ENCODE measurements at places on chromosomes 11 and 22. TPM values are rescaled to one million over a fixed set of nuclear protein-coding genes. Genes with fewer than 3 reads are reported as not detected.

The KCNQ1OT1 gene
- 0.21 TPM for total RNA-seq

The CNTF gene
- total RNA-seq = 2.3 TPM

The MPPED2 gene
- not detected for total RNA-seq

The MMP11 gene
- 0.74 TPM for total RNA-seq

The GPR83 gene
- total RNA-seq = 0.13 TPM

Measured in activated CD8-positive, alpha-beta memory T cell treated with anti-CD3 and anti-CD28 coated beads for 36 hours (primary cell).